ENCODE measurements at places on chromosomes 1 and 21.

- DNase-seq = peak; percentile 42
Observed at GRCh38 chr21:34974162-34974981, 74.7 kb downstream of the RUNX1 start.

GRCh38 chr1:18632218-18632588, 1.6 kb downstream of the PAX7 start:
- DNase-seq = no peak

- DNase-seq = no peak
Observed at GRCh38 chr1:63321785-63322113, 618 bp upstream of the FOXD3 start.

DNA sequence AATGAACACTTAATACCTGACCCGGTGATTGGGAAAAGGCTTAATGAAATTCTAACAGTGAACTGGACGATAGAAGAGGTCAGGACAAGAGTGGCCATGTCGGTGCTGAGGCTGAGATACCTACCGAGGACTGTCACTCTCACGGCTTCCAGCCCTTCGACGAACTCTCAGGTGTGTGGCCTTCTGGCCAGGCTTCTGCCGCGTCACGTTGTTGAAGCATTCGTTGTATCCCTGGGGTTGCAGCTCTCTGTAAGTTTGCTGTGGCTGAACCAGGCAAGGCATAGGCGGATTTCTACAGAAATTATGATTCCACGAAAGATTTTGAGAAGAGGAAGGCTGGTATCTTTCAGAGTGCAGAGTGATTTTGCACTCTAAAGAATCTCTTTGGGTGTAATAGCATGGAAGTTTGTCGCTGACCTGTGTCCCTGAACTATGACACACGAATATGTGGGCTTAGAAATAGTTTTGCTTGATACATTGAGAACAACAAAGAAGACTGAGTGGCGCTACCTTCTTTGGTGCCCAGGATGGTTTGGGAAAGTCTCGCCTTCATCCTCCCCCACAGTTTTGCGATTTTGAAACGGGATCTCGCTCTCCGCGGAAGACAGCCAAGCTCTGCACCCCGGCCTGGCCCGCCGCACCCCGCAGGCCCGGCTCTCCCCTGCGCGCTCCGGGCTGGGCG, 403 bp upstream of the EPHX4 start:
- DNase-seq = no peak

DNA sequence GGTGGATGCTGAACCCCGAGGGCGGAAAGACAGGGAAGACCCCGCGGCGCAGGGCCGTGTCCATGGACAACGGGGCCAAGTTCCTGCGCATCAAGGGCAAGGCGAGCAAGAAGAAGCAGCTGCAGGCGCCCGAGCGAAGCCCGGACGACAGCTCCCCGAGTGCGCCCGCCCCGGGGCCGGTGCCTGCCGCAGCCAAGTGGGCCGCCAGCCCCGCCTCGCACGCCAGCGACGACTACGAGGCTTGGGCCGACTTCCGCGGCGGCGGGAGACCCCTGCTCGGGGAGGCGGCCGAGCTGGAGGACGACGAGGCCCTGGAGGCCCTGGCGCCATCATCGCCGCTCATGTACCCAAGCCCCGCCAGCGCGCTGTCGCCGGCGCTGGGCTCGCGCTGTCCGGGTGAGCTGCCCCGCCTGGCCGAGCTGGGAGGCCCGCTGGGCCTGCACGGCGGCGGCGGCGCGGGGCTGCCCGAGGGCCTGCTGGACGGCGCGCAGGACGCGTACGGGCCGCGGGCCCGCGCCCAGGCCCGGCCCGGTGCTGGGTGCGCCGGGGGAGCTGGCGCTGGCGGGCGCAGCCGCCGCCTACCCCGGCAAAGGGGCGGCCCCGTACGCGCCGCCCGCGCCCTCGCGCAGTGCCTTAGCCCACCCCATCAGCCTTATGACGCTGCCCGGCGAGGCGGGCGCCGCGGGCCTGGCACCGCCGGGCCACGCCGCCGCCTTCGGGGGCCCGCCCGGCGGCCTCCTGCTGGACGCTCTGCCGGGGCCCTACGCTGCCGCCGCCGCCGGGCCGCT, 20.7 kb downstream of the FOXO6 start:
- DNase-seq = peak; percentile 37

DNA sequence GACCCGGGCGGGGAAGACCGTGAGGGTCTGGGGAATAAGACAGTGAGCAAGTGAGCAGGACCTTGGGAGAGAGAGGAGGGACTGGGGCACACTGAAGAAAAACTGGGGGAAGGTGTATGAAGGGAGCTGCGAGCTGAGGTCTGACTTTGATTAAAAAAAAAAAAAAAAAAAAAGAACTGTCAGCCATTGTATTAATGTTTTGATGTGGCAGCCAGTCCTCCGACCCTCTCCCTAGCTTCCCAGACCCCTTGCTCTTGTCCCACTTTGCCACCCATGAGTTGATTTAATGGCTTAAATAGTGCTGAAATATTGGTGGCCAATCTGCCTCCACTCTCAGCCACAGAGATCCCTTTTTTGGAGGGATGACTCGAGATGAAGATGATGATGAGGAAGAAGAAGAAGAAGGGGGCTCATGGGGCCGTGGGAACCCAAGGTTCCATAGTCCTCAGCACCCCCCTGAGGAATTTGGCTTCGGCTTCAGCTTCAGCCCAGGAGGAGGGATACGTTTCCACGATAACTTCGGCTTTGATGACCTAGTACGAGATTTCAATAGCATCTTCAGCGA, 652 bp downstream of the HAX1 start:
- DNase-seq = no peak

DNA sequence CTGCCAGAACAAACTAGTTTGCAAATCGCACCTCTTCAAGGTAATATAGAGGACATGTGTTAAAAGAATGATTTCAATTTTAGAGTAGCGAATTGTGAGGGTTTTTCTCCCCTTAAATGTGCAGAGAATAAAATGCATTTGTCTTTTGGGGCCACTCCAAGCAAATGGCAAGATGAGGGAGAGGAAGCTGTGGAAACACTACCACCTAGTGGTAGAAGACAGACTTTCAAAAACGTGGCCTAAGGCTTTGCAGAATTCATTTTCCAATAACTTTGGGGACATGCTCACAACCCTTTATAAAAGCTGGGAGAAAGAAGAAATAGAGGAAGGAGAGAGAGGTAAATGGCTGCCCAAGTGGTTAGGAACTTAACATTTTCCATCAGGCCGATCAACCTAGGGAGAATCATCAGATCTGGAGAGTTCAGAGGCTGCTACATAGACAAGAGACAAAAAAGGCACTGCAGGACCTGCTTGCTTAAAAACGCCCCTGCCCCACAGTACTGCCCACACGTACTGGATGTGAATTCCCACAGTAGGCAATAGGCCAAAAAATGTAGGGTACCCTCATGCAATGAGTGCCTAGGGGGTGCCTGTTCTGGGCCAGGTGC, 15.7 kb upstream of the RCAN1 start:
- peak; percentile 16 for DNase-seq

- DNase-seq = no peak
Observed at GRCh38 chr1:30342535-30343141, 380.7 kb downstream of the MATN1 start.
